H9 (cell line): ENCODE measurements at places on chromosomes 7 and 10. TPM values are rescaled to one million over a fixed set of nuclear protein-coding genes. Genes with fewer than 3 reads are reported as not detected.
A peak's percentile ranks its signal among the peaks of the same experiment; 100 is the strongest.

GRCh38 chr10:11197266-11197712 is 179.6 kb downstream of the CELF2 start:
- H3K4me1 ChIP-seq, result peaks cover 6% of the 10 kb centered on the region; the same call in 1 of the 2 replicates
- no peak overlapping the region for H3K27ac ChIP-seq
- H3K36me3 ChIP-seq, result peaks cover 30% of the 10 kb centered on the region
- DNase-seq, result peak; percentile 40

DNA sequence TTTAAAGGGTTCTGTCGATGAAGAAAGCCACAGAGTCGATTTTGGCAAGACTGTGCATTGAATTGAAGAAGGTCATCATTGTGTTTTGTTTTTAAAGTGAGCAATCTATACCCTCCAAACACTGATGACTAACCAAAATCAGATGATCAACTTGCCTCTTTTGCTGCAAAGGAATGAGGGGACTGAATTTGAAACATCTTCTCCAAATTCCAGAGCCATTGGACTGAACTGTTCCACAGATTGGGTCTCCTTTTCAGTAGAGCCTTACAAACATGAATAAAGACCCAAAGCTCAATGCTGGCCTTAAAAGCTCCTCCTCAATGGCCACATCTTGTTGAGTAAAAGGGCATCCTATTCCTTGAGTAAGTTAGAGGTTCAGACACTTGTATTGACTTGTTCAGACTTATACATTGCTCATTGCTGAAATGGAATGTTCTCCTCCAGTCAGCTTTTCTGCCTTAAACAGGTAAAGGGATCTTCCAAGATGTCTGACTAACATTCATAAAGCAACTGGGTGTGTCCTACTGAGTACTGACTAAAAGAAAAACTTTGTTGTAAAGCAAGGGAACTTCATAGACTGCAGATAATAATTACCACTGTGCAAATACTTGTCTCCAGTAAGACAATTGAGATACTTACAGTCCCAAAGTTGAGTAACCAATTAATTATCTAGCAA is 630.6 kb downstream of the KCNMA1 start:
- DNase-seq, result no peak
- no peak overlapping the region for H3K4me3 ChIP-seq
- no peaks in the 10 kb centered on the region for H3K36me3 ChIP-seq
- H3K4me1 ChIP-seq, result no peaks in the 10 kb centered on the region
- no peak overlapping the region for H3K27ac ChIP-seq
- H3K27me3 ChIP-seq, result no peaks in the 10 kb centered on the region

Gene CDK1
- 75.2 and 78.9 TPM in 2 replicates for total RNA-seq

GRCh38 chr7:29239638-29240037 is 45.1 kb downstream of the CHN2 start:
- H3K27me3 ChIP-seq, result no peaks in the 10 kb centered on the region
- peaks cover 7% of the 10 kb centered on the region; the same call in 1 of the 2 replicates for H3K4me1 ChIP-seq
- H3K36me3 ChIP-seq, result peaks cover 8% of the 10 kb centered on the region
- no peak overlapping the region for H3K4me3 ChIP-seq

DNA sequence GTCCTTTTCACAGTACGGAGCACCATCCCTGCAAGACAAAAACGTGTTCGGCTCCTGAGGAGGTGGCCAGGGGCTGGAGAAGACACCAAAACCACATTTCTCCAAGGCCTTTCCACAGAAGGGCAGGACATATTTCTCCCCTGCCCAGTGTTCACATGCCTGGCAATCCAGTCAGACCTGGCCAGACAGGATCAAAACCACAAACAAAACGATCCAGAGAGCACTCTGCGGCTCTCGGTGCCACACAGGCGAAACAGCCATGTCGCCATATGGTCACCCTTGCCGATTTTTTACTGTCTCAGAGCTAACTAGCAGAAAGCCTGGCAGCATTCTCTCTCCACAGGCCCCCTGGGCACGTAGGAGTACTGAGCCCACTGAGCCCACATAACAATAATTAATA is 113.0 kb downstream of the ABLIM1 start:
- H3K36me3 ChIP-seq, result no peaks in the 10 kb centered on the region
- H3K27ac ChIP-seq, result no peak overlapping the region
- no peak overlapping the region for H3K4me3 ChIP-seq
- no peaks in the 10 kb centered on the region for H3K27me3 ChIP-seq
- no peaks in the 10 kb centered on the region for H3K4me1 ChIP-seq

GRCh38 chr10:71290331-71290730 is 28.7 kb upstream of the SLC29A3 start:
- H3K4me3 ChIP-seq, result no peak overlapping the region
- no peaks in the 10 kb centered on the region for H3K27me3 ChIP-seq
- H3K4me1 ChIP-seq, result no peaks in the 10 kb centered on the region
- DNase-seq, result no peak
- peaks cover 27% of the 10 kb centered on the region; the same call in 2 of the 3 replicates for H3K36me3 ChIP-seq

Gene GIMAP7
- total RNA-seq, result not detected in 2 replicates

Gene EXOC6
- total RNA-seq, result 8.3 and 9.0 TPM in 2 replicates
